Stomach (tissue), 19 donors: ENCODE measurements at places on chromosomes 11 and 22.

DNA sequence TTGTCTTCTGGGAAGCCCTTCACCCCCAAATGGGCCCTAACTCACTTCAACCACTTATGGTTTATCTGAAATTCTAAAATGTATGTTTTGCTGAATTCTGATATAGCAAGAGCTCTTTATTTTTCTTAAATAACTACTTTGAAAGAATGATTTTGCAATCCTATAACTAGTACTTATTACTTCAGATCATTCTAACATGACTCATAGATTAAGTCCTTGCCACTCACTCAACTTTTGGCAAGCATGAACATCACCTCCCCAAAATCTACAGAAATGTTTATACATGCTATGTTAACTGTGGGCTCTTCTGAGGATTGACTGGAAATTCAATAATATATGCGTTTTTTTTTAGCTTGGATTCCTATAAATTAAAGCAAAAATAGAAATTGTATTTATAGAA lies 367.4 kb upstream of the FAT3 start:
- H3K27me3 ChIP-seq: no peaks in the 10 kb centered on the region
- no peaks in the 10 kb centered on the region for H3K36me3 ChIP-seq
- H3K4me3 ChIP-seq: no peak overlapping the region
- H3K4me1 ChIP-seq: peaks cover 4% of the 10 kb centered on the region
- H3K27ac ChIP-seq: no peak overlapping the region

DNA sequence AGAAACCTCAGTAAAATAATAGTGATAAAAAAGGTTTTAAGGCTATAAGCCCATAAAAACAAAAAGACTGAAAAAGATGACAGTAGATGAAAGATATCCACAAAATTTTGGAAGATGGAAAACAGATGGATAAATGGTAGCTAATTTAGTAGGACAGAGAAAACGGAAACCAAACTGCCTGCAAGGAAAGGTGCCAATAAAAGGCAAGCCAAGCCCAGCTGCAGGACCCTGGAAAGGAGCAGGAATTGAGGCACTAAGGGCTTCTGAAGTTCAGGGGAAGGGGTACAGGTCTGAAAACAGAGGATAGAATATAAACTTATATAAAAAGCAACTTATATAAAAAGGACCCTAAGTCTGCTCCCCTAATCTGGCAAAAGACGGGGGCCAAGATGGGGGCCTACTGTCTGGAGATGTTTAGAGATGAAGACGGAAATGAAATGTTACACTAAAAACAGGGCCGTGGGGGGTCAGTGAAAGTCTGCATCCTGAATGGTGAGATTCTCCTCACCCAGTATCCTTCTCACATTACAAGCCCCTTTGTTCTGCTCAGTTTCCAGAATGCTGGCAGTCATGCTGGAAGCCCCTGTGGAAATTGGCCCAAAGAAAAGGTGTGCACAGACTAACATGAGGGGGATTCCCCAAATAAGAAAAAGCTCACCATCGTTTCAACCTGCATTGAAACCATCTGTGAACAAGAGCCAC lies 269.3 kb upstream of the PITPNB start:
- no peak for DNase-seq
- H3K4me3 ChIP-seq: no peak overlapping the region
- H3K27me3 ChIP-seq: no peaks in the 10 kb centered on the region
- no peaks in the 10 kb centered on the region for H3K36me3 ChIP-seq
- no peak overlapping the region for H3K27ac ChIP-seq

DNA sequence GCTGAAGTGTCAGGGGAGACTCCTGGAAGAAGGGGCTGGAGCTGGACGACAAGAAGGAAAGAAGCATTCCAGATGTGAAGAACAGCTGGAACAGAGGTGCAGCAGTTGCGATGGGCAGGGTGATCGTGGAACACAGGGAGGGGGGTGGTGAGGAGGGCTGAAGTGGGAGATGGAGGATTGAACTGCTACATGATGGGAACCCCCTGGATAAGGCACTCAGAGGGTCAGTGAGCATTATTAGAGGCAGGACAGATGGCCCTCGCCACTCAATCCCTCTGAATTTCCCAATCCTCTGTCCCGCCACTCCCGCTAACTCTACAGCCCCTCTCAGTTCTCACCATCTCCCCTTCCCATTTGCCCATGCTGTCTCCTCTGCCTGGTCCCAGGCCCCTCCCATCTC lies 14.0 kb downstream of the SERPINH1 start:
- H3K4me1 ChIP-seq: peaks cover 9% of the 10 kb centered on the region
- DNase-seq: no peak
- H3K36me3 ChIP-seq: peaks cover 26% of the 10 kb centered on the region
- no peaks in the 10 kb centered on the region for H3K27me3 ChIP-seq
- H3K27ac ChIP-seq: no peak overlapping the region

GRCh38 chr11:116114198-116114651 lies 610.0 kb upstream of the CADM1 start:
- H3K36me3 ChIP-seq: no peaks in the 10 kb centered on the region
- H3K4me3 ChIP-seq: no peak overlapping the region
- H3K4me1 ChIP-seq: no peaks in the 10 kb centered on the region
- DNase-seq: no peak

DNA sequence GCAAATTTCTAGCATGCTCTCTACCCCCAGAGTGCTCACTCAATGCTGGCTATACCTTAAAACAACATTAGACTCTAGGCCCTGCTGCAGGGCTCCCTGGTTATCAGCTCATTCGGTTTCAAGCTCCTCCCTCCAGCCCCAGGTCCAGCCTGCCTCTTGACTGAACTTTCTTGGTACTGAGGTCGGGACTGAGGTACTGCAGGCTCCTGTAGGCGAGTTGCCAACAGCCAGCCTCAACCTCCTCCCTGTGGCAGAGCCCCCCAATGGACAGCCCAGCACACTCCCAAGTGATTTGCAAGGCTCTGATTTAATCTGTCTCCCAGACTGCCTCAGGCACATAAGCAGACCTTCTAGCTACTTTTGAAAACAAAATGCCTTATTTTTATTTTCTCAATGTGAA lies 73.6 kb upstream of the EIF3M start:
- no peaks in the 10 kb centered on the region for H3K4me1 ChIP-seq
- no peak overlapping the region for H3K27ac ChIP-seq
- DNase-seq: no peak
- no peak overlapping the region for H3K4me3 ChIP-seq

DNA sequence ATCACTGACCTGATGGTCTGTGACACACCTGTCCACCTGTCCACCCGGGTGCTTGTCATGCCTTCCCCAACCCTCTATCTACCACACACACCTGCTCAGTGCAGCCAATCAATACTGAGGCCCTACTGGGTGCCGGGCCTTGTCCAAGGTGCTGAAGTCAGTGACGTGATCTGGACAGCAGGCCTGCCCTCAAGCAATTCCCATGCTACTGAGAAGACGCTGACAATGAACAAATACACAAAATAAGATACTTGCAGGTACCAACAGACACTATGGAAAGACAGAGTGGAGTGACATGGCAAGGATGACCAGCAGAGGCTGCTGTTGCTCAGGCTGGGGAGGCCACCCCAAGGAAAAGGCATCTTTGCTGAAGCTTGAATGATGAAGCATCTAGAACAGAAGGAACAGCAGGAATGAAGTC lies 21.2 kb downstream of the PLAAT3 start:
- peaks cover 93% of the 10 kb centered on the region for H3K36me3 ChIP-seq
- no peak overlapping the region for H3K4me3 ChIP-seq
- no peaks in the 10 kb centered on the region for H3K27me3 ChIP-seq
- no peaks in the 10 kb centered on the region for H3K4me1 ChIP-seq

GRCh38 chr11:134562941-134563471 lies 151.0 kb upstream of the B3GAT1 start:
- H3K36me3 ChIP-seq: no peaks in the 10 kb centered on the region
- H3K27ac ChIP-seq: no peak overlapping the region
- DNase-seq: no peak
- H3K4me1 ChIP-seq: no peaks in the 10 kb centered on the region
- no peaks in the 10 kb centered on the region for H3K27me3 ChIP-seq

DNA sequence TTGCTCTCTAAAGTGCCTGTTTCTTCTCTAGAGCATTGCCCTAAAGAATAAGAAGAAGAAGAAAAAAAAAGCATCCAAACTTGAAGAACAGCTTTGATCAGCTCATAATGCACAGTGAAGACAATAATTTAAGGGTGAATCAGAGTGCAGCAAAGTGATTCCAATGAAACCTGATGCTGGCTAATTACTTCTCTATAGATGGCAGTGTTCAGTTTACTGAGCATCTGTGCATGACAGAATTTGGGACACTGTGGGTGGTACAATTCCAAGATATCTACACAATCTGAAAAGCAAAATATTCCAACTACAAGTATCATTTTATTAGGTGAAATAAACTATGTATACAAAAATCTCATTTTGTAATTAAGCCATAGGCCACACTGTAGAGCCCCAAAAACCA lies 450.5 kb upstream of the CCDC90B start:
- no peak overlapping the region for H3K27ac ChIP-seq
- no peak overlapping the region for H3K4me3 ChIP-seq
- H3K36me3 ChIP-seq: no peaks in the 10 kb centered on the region
- DNase-seq: no peak

- peak overlapping the region; percentile 63 for H3K4me3 ChIP-seq
- peaks cover 11% of the 10 kb centered on the region for H3K27me3 ChIP-seq
- no peak for DNase-seq
- peaks cover 36% of the 10 kb centered on the region for H3K4me1 ChIP-seq
These were observed 861 bp upstream of the ZNRF3 start for GRCh38 chr22:28882545-28882877.

- H3K27me3 ChIP-seq: no peaks in the 10 kb centered on the region
- DNase-seq: peak; percentile 49
- H3K27ac ChIP-seq: peak overlapping the region; percentile 22
- no peaks in the 10 kb centered on the region for H3K4me1 ChIP-seq
- H3K36me3 ChIP-seq: peaks cover 57% of the 10 kb centered on the region
These were observed 44.6 kb downstream of the RDX start for GRCh38 chr11:110251836-110252235.

DNA sequence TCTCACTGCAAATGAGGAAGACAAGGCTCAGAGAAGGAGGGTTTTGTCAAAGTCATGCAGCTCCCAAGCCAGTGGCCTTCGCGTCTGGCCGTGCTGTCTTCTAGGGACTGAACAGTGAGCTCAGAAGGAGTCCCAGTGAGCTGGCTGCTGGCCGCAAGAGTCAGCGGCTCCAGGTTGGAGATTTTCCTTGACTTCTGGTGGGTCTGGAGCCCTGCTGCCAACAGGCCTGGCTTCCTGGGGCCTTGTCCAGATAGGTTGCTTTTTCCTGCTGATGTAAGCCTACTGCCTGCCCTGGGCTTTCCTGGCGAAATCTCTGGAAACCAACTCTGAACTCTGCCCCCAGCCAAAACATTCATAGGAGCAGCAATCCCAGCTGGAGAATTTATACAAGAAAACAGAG lies 272.7 kb upstream of the CADM1 start:
- no peak overlapping the region for H3K27ac ChIP-seq
- H3K4me1 ChIP-seq: no peaks in the 10 kb centered on the region
- H3K36me3 ChIP-seq: no peaks in the 10 kb centered on the region

GRCh38 chr11:7252683-7253213 lies 1.0 kb downstream of the SYT9 start:
- peaks cover 9% of the 10 kb centered on the region for H3K4me1 ChIP-seq
- DNase-seq: no peak
- no peaks in the 10 kb centered on the region for H3K36me3 ChIP-seq
- H3K27ac ChIP-seq: no peak overlapping the region
- peak overlapping the region; percentile 64 for H3K4me3 ChIP-seq

- H3K36me3 ChIP-seq: peaks cover 20% of the 10 kb centered on the region
- no peaks in the 10 kb centered on the region for H3K27me3 ChIP-seq
- peaks cover 12% of the 10 kb centered on the region for H3K4me1 ChIP-seq
- no peak overlapping the region for H3K4me3 ChIP-seq
- no peak for DNase-seq
These were observed 7.0 kb downstream of the UCP3 start for GRCh38 chr11:74001822-74002286.

DNA sequence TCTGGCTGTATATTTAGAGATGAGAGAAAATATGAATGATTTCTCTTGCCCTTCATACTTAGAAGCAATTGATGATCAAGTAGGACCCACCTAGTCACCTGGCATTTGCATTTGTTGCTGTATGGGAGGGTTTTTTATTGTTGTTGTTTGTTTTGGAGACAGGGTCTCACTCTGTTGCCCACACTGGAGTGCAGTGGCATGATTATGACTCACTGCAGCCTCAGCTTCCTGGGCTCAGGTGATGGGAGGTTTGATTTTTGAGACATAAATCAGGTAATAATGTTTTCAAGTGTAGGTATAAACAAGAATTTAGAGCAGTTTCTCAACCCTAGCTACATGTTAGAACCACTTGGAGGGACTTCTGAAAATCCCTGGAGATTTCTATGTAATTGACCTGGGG lies 63.0 kb downstream of the TNRC6B start:
- no peak overlapping the region for H3K4me3 ChIP-seq
- H3K27ac ChIP-seq: no peak overlapping the region
- no peaks in the 10 kb centered on the region for H3K36me3 ChIP-seq

- no peaks in the 10 kb centered on the region for H3K27me3 ChIP-seq
- H3K36me3 ChIP-seq: no peaks in the 10 kb centered on the region
- no peak for DNase-seq
- no peak overlapping the region for H3K4me3 ChIP-seq
These were observed 649.7 kb downstream of the METTL15 start for GRCh38 chr11:28757725-28758515.

DNA sequence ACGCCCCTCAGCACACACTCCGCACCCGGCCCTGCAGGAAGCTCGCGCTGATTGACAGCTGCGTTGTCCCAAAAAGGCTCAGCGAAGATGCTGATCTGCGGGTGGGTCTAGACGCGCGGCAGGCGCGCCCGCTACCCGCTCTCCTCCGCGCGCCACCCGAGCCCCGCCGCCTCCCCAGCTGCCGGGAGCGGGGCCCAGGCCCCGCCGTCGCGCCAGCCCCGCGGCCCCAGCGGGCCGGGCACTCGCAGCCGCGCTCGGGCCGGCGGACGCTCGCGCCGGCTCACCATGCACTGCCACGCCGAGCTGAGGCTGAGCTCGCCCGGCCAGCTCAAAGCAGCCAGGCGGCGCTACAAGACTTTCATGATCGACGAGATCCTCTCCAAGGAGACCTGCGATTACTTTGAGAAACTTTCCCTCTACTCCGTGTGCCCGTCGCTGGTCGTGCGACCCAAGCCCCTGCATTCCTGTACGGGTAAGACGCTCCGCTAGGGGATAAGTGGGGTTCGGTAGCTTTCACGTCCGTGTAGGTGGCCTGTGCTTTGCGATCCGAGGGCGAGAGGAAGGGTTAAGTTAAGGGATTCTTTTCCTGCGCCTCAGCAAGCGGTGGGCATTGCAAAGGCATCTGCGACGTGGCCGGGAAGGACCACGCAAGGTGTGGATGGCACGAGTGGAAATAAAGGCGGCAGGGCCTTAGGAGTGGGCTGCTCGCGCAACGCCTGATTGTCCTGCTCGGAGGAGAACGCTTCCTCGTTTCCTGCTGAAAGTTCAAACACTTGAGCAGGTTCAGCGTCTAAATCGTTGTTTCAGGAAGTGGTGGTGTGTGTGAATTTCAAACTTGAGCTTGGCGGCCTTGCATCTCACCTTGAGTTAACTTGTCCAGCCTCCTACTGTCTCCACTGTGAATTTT lies at the start of gene BARX2:
Gene BARX2 (plus strand): TSS at position 98 of the 907 bp plus-strand sequence. CDS start 188 bp downstream, at position 286.
- peaks cover 42% of the 10 kb centered on the region for H3K4me1 ChIP-seq
- H3K27ac ChIP-seq: peak within 1 kb of the TSS; percentile 77
- peaks cover 53% of the 10 kb centered on the region for H3K27me3 ChIP-seq
- no peaks in the 10 kb centered on the region for H3K36me3 ChIP-seq
- DNase-seq: peak; percentile 91
